ENCODE measurements at places on chromosomes 12 and 14. TPM values are rescaled to one million over a fixed set of nuclear protein-coding genes. Genes with fewer than 3 reads are reported as not detected.

KRT8 gene
- not detected for total RNA-seq

LRRC10 gene
- not detected for total RNA-seq

ATL1 gene
- total RNA-seq, result 0.73 TPM

PIP4K2C gene
- total RNA-seq, result 22.3 TPM

SELPLG gene
- total RNA-seq, result 26.8 TPM

TAS2R42 gene
- not detected for total RNA-seq

KRT5 gene
- total RNA-seq, result not detected

AMDHD1 gene
- total RNA-seq, result 1.7 TPM

VRK1 gene
- total RNA-seq, result 67.8 TPM

OVCH1 gene
- total RNA-seq, result not detected

PMEL gene
- total RNA-seq, result 0.50 TPM

FOXN4 gene
- total RNA-seq, result not detected

RFX4 gene
- total RNA-seq, result not detected

NR1H4 gene
- not detected for total RNA-seq

PLEKHH1 gene
- total RNA-seq, result 1.6 TPM

AICDA gene
- not detected for total RNA-seq

KRT79 gene
- 0.44 TPM for total RNA-seq

CRACR2A gene
- 33.2 TPM for total RNA-seq

CLEC4C gene
- total RNA-seq, result not detected

GPD1 gene
- total RNA-seq, result 0.44 TPM

SHMT2 gene
- total RNA-seq, result 474 TPM

KRT83 gene
- not detected for total RNA-seq

ZDHHC22 gene
- not detected for total RNA-seq

CATSPERB gene
- not detected for total RNA-seq

KRT80 gene
- total RNA-seq, result not detected

GPR68 gene
- total RNA-seq, result 7.2 TPM

EFS gene
- not detected for total RNA-seq

ATXN2 gene
- total RNA-seq, result 46.3 TPM

RND1 gene
- 2.9 TPM for total RNA-seq

ERBB3 gene
- total RNA-seq, result 1.1 TPM

AHNAK2 gene
- total RNA-seq, result not detected

HOXC9 gene
- not detected for total RNA-seq

CCDC63 gene
- total RNA-seq, result not detected

SLC39A2 gene
- total RNA-seq, result not detected

SETD1B gene
- total RNA-seq, result 22.2 TPM

MANSC4 gene
- not detected for total RNA-seq

CD163 gene
- total RNA-seq, result not detected
